ENCODE measurements at places on chromosomes 6 and 20.

DNA sequence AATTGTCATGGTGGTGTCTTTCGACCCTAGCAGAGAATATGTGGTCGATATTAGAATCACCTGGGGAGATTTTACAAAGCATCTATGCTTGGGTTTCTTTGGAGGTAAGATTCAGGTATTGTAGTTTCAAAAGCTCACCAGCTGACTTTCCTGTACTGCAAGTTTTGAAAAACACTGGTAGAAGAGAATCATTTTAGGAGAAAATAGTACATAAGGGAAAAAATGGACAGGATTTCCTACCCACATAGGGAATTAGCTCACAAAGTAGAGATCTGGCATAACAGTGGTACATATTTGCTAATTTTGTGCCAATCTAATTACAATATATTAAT is 27.4 kb upstream of the ABT1 start:
- DNase-seq: no peak

- DNase-seq: no peak
Observed at GRCh38 chr6:41379306-41379705, 43.9 kb downstream of the NCR2 start.

DNA sequence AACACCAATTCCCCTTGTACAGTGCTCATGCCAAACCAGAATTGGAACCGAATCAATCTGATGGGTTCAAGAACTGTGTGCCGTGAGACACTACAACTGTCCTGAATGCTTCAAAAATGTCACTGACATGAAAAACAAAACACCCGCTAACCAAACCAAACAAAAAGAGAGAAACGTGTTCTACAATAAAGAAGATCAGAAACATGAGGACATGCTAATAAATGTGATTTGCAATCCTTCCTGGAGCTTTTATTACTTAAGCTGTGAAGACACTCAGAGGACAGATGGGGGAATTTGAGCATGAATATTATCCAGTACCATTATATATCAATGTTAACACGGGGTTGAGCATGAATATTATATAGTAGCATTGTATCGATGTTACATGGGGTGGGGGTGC is 72.2 kb upstream of the NFATC2 start:
- no peak for DNase-seq

DNA sequence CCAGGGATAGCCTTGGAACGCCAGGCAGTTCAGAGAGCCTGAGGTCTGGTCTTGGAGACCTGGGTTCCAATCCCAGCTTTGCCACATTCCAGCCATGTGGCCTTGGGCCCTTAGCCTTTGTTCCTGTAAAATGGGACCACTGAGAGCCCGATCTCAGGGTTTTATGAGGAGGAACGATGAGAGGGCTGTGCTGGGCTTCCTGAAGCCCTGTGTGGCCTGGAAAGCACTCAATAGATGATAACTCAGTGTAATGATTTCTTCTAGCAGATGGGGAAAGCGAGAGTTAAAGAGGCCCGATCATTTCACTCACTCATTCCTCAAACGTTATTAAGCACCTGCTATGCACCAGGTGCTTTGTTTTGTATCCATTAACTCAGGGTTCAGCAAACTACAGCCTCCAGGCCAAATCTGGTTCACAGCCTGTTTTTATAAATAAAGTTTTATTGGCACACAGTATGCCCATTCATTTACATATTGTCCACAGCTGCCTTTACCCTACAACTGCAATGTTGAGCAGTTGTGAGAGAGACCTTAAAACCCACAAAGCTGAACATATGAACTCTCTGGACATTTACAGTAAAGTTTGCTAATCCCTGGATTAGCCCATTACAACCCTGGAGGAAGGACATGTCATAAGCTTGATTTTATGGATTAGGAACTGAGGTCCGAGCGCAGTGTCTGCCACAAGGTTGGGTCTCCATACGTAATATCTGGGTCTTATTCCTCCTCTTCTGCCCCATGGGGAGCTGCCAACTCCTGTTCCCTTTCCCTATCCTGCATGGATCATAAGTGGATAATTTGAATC is 90.4 kb downstream of the CEBPB start:
- DNase-seq: no peak

GRCh38 chr6:89984926-89985750 is 90.9 kb downstream of the GJA10 start:
- DNase-seq: no peak

DNA sequence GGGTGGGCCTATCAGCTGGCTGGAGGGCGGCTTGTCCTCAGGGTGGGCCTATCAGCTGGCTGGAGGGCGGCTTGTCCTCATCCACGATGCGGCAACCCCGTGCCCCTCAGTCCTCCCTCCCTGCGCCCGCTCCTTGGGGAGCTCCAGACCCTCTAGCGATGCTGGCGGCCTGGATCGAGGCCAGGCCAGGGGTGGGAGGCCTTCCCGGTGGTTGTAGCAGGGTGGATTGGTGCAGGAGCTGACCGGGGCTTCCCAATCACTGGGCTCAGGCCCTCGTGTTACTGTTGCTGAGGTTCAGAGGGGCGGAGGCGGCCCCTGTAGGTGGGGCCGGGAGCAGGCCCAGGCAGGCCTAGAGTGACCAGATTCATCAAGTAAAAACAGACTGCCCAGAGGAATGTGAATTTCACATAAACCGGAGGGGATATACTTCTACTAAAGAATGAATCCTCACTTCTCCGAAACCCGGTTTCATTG is 8.8 kb downstream of the SLC17A9 start:
- DNase-seq: no peak

DNA sequence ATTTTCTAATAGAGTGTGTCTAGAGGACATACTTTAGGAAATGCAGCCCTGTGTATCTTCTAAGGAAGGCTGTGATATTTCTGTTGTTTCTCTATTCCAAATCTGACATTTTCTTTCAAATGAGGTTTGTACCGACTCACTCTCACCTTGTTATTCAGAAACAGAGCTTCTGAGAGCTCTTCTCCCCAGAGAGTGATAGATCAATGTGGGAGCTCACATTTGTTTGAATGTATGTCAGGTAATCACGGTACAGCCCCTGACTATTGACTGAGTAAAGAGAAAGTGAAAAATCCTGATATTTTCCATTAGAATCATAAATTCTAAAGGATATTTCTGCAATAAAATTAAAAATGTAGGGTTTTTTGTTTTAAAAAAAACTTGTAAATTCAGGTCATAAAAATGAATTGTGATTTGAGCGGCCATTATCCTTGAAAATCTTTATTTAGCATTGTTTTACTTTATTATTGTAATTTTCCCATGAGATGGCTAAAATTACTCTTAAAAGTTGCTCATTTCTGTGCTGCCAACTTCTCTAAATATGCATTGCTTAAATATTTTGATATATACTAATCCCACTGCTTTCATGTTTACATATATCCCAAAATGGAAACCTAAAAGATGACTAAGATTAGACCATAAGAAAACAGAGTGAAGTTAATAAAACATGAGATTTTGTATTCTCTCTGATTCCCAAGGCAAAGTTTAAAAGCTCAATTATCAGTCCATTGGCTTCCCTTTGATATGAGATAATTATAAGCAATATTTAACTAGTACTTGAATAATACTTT is 1226.8 kb upstream of the CITED2 start:
- DNase-seq: no peak

DNA sequence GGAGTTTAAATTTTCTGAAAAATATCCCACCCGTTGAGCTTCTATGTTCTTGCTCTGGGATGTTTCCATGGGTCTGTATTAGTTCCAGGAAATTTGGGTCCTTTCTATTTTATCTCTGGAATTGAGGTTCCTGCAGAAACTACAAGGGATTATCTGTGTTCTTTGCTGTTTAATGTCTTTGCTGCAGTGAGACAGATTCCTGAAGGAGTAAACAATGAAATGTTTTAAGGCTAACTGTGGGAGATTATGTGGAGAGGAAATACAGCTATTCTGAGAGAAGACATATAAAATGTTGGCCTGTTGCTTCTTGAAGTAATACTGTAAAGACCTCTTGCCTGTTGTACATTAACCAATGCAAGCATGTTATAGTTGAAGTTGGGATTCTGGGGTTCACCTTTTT is 43.5 kb downstream of the SAMD5 start:
- no peak for DNase-seq

GRCh38 chr6:89372506-89372901 is 20.0 kb upstream of the UBE2J1 start:
- DNase-seq: no peak

GRCh38 chr6:168711049-168711640 is 270.2 kb downstream of the SMOC2 start:
- DNase-seq: no peak

DNA sequence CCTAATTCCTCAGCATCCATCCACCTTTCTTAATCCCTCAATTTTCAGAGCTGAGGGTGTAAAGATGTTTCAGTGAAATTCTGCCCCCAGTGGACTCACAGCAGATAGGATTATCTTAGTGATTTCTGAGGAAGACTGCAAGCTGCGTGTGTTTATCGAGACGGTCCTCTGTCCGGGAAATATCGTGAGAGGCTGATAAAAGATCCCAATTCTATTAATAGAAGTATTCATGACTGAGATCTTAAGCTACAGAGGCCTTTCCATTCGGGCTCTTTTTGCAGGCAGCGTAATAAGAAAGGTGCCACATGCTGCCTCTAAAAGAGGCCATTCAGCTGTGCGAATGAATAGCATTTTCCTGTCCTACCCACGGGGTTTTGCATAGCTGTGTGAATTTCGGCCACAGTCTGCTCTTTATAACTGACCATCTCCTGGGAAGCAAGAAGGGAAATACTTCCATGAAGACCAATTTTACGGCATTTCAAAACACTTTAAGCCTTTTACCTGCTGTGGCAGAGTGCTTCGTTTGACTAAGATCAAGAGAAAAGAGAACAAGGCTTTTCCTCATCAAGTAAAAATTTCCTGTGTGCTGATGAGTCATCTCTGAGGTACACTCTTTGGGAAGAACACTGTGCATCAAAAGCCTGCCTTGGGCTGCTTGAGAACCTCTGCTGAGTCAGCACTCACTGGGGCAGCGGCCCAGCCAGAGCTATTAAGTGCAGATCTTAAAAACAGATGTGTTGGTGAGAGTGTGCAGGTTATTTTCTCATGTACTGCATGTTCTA is 208.8 kb downstream of the ARHGAP18 start:
- no peak for DNase-seq

DNA sequence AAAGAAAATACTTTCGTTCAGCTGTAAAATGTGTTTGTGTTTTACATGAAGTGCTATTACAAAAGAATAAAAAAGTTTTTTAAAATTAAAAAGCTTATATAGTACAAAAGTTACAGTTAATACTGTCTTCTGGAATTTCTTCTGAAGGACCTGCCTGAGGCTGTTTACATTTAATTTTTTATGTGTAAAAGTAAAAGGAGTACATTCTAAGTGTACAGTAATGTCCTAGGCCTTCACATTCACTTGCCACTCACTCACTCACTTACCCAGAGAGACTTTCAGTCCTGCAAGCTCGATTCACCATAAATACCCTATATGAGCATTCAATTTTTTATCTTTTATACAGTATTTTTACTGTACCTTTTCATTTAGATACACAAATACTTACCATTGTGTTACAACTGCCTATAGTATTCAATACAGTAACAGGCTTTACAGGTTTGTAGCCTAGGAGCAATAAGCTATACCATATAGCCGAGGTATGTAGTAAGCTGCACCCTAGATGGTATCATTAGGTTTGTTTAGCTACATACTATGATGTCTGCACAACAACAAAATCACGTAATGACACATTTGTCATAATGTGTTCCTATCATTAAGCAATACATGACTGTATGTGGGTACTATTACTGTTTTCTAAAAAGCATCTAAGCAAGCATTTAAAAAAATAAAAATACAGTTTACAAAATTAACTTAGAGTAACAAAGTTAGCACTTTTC is 33.0 kb downstream of the RNF146 start:
- DNase-seq: no peak

GRCh38 chr20:20201124-20201523 is 148.8 kb downstream of the CFAP61 start:
- no peak for DNase-seq

DNA sequence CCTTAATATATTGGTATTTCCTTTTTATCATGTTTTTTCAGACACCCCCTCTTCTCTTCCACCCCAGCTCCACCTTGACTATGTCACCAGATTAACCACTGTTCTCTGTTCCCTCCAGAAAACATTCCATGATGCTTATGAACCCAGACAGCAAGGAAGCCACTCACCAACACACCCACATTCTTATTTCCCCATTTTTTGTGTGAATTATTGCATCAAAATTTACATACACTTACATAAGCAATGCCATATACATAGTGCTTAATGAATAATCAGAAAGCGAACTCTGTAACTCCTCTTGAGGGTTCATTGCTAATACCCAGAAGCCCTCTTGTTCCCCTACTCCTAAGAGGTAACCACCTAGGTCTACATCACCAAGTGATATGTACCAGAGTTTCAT is 182.3 kb upstream of the CDYL start:
- no peak for DNase-seq

GRCh38 chr6:79646006-79646405 is 14.9 kb downstream of the SH3BGRL2 start:
- DNase-seq: no peak

DNA sequence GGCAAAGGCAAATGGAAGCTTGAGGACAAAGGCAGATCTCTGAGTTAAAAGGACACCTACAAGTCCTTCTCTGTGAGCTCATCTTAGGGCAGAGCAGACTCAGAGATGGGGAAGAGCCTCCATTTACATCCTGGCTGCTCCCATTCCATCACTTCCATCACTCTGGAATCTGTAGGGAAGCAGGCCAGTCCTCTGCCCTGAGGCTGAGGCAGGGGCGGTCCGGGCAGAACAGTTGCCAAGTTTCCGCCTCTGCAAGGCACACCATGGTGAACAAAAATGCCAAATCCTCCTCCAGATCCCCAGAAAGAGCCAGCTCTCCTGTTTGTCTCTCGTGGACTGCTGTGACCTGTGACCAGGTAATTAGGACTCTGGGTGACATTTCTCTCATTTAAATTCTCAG is 209.6 kb upstream of the SSTR4 start:
- no peak for DNase-seq

DNA sequence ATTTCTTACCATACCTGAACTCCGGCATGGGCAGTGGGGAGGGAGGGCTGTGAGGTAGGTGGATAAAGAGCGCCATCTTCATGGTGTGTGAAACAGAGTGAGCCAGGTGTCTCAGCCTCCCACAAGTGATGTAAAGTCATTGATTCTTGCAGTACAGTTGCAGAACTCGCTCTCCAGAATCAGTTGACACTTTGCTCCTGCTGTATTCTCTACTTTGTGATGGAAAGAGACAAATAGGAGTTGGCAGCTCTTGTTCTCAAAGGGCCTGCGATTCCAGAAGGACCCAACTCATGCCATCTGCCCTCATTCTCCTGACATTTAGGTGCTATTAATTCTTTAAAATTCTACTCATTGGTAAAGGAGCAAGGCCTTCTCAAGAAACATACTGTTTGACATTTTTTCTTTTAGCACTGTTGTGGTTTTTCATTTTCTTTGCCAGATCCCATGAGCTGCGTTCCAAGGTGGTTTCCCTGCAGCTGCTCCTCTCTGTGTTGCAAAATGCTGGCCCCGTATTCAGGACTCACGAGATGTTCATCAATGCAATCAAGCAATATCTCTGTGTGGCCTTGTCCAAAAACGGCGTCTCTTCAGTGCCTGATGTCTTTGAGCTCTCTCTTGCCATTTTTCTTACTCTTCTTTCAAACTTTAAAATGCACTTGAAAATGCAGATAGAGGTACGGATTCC is 49.3 kb downstream of the ARFGEF2 start:
- no peak for DNase-seq

GRCh38 chr20:4720977-4721349 is 746 bp upstream of the PRND start:
- no peak for DNase-seq

GRCh38 chr6:33082702-33083101 is 6.9 kb downstream of the HLA-DPB1 start:
- DNase-seq: no peak

Measured in NCI-H2081 treated with DMSO at 0.1 percent for 48 hours (cell line).